Iris pigment epithelial cell (primary cell): ENCODE measurements at places on chromosomes 2 and 18.

DNA sequence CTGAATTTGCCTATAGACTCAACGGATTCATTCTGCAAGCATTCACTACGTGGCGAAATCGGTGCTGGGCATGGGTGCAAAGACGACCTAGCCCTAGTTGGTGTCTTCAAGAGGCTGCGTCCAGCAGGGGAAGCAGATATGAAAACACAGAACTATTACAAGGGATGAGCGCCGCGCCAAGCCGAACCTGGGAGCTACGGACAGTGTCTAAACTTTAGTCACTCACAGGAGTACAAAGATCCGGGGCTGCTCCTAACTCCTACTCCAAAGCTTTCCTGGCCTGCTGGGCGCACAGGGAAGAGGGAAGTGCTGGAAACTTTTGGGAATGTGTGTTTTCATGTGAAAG is 732 bp upstream of the ANXA4 start:
- DNase-seq = peak; percentile 83

DNA sequence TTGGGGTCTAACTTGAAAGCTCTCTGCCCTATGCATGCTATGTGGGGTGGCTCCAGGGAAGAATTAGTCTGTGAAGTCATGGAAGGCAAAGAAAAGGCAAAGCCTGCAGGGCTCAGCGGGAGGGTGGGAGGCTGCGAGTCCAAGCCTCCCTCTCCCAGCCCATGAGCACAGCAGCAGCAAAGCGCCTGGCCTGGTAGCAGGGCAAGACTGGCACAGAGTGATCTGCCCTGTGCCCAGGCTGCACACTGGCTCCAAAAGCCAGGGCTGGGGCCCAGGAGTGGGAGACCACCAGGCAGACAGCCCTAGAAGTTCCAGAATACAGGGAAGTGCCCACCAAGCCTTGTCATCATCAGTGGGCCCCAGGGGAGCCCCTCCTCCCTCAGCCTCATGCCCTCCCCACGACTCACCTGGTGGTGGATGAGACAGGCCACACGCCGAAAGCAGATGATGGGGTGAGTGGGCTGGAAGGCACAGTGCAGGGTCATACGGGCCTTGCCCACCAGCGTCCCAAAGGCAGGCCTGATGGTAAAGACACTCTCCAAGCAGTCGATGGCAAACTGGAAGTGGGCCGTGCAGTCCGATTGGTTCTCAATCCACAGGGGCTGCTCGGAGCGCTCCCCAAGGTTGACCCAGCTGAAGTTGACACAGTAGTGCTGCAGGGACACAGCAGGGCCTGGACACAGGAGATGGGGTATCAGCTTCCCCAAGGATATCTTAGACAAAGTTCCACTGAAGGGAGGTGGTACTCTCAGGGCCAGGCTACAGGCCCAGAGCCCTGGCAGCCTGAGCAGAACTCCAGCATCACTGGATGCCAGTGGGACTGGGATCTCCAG is 12.1 kb downstream of the CFAP65 start:
- DNase-seq = no peak

GRCh38 chr18:58287353-58288274 is 243.6 kb downstream of the NEDD4L start:
- DNase-seq = no peak

DNA sequence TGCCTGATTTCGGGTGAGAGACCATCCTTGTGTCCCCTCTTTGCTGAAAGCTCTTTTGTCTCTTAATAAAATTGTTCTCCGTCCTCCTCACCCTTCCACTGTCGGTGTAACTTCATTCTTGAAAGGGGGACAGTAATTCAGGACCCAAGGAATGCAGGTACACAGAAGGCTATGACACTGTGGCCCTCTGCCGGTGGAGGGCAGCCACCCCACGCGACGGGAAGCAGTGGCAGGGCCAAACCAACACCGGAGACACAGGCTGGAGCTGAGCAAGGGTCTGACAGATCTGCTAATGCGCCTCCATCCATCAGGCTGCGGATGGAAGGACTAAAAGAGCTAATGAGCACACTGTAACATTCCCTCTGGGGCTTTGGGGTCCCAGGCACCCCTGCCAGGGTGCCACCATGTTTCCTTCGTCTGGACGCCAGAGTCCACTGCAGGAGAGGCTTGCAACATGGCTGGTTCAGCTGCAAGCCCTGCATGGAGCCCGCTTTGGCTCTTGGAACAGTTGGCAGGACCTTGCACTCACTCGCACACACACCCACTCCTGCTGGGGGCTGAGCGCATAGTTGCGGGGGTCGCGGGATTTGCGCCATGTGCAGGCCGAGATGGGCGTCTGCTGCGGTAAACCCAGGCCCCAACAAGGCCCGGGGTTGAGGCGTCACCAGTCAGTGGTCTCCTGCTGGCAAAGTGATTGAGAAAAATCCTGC is 544.1 kb upstream of the CDH7 start:
- no peak for DNase-seq

DNA sequence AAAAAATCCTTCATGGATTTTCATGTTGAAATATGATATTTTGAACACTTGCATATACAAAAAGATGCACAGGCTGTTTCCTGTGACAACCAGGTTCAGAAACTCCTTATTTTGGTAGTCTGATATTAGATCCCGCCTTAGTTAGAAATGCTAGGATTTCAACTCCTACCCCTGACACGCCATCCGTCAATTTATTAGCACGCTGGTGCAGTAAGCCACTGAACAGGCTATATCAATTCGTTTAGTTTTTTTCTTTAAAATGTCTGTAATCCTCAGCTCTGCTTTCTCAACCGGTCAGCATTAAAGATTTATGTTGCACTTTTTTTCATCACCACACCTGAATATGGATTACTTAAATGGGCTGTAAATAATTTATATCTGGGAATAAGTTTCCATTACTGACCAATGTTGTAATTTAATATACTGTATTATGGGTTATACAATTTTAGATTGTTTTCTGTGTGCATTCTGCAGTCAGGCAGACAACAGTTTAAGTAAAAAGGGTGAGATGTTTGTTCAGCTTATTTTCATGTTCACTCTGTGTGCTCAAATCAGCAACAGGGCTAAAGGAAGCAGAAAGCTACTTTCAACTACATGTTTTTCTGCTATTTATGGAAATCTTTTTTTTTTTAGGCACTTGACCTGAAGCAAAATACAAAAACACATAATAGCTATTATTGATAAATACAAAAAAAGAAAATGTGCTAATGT is 227.7 kb downstream of the ARHGAP15 start:
- no peak for DNase-seq

DNA sequence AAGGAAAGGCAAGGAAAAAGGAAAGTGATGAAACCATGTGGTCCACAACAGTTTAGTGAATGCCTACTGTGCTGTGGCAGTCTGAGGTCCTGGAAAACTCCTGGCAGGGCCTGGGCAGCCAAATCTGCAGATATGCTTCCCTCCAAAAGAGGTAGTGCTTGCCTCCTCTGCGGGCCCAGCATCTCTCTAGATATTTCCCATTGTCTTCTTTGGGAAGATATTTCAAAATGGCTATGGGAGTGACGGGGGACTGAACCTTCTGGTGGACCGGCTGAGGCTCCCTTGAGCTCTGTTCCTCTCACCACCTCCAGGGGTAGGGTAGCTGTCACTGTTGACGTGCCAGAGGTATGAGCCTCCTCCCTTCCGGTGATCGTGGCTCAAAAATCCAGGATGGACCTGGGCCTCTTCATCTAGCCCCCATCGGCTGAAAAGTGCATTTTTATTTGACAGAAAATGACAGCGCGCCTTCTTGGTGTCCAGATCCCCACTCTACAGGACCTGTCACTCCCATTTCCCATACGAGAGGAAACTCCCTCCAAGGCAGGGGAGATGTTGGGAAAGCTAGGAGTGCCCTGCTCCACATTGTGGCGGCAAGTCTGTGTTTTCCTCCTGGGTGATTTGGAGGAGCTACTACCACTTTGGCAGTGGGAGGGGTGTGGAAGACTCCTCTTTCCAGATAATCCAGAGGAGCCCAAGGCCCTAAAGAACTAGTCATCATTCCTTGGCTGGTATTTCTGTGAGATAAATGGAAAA is 9.4 kb upstream of the PAX3 start:
- DNase-seq = no peak

DNA sequence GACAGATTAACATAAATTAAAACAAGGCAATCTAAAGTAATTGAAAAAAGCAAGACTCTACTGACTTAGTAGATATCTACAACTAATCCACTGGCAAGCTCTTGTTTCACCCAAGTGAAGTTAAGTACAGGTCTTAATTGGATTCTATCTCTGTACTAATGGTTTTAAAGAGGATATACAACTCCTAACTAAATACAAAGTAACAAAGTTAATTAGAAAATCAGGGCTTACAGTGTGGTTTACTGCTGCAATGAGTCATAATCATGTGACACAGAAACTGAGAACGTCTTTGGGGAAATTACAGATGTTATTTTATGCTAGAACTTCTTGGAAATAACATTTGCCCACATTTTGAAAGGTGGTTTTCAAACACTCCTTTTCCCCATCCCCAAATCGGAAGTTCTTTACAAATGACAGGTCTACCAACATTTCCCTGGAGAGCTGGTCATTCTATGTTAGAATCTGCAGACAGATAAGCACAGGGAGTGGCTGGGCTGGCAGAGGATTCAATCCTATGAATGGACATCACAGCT is 245.3 kb downstream of the STK39 start:
- DNase-seq = peak; percentile 69

- DNase-seq = no peak
Measured at GRCh38 chr2:8234253-8234652, 447.6 kb upstream of the ID2 start.

- DNase-seq = no peak
Measured at GRCh38 chr2:45683292-45683691, 31.8 kb downstream of the PRKCE start.

DNA sequence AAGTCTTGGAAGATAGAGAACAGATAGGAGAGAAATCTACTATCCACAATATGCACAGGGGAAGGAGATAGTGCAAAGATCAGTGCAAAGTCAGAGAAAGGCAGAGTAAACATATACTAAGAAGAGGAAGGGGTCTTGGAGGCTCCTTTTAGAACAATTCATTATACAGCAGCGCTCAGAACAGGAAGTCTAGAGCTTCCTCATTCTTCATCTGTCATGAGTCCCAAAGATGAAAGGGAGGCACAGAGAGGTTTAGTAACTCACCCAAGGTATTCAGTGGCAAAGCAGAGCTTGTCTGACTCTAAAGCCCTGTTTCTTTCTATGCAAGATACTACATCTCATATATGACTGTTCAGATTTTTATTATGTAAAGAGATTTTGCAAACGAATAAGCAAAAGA is 1.4 kb downstream of the SP110 start:
- DNase-seq = no peak

GRCh38 chr2:231395188-231396057 is at the start of gene B3GNT7:
B3GNT7 (plus strand) TSS chr2:231395710; CDS start chr2:231395804, 94 bp downstream.
- DNase-seq = no peak

- no peak for DNase-seq
Measured at GRCh38 chr2:109028277-109028676, 39.3 kb upstream of the EDAR start.

GRCh38 chr2:41912776-41913175 is 135.0 kb upstream of the PKDCC start:
- DNase-seq = no peak

GRCh38 chr2:23367760-23368159 is 17.2 kb upstream of the KLHL29 start:
- peak; percentile 75 for DNase-seq

- DNase-seq = no peak
Measured at GRCh38 chr2:178833382-178833781, 26.2 kb upstream of the TTN start.

- no peak for DNase-seq
Measured at GRCh38 chr18:32303400-32303799, 113.6 kb downstream of the MEP1B start.

- no peak for DNase-seq
Measured at GRCh38 chr2:210366675-210367080, 51.7 kb upstream of the MYL1 start.

- DNase-seq = no peak
Measured at GRCh38 chr18:60246606-60247005, 126.0 kb downstream of the MC4R start.

DNA sequence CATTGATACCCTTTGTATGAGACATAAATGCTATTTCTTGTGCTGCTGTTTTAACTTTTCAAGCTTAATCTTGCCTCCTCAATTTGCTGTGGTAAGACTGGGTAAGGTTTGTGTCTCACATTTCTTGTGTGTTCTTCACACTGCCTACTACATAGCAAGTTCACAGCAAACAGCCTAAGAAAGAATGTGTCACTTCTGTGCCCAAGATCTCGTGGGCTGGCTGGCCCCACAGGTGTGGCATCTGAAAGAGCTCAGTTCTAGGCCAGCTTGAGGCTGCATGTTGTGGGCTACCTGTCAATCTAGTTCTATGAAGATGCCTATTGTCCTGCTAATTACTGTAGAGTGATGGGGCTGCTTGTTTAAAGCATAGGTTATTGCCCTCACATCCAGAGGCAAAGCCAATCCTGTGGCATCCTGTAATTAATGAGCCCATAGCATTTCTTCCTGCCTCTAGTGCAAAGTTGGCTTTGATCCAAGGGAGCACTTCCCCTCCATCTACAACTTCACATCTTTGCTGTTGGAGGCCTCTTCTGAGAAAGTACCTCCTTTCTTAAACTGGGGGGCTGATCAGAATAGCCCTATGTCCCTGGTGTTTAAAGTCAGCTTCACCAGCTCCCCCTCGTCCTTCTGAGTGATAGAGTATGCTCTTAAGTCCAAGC is 40.9 kb upstream of the ASPRV1 start:
- no peak for DNase-seq
